HTR-8/SVneo (cell line): ENCODE measurements at places on chromosomes 16 and 17.
A peak's percentile ranks its signal among the peaks of the same experiment; 100 is the strongest.

- no peak for DNase-seq
Observed at GRCh38 chr16:67190448-67191399, 788 bp upstream of the EXOC3L1 start.

DNA sequence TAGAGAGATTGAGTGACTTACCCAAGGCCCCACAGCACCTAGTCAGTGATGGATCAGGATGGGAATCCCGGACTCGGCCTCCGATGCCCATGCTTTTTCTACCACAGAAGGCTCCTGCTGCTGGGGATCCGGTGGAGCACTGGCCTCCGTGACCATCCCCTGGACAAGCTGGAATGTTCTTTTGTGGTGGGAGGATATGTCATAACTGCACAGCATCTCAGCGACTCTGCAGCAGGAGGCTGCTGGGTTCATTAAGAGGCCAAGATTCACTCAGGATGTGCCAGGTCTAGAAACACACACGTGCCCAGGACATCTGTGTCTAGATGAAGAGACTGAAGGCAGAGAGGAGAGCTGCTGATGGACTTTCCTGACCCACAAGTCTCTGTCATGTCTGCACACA is 34.7 kb upstream of the NGFR start:
- no peak for DNase-seq

- DNase-seq: no peak
Observed at GRCh38 chr17:60161598-60162330, 12.0 kb downstream of the CA4 start.

- DNase-seq: no peak
Observed at GRCh38 chr16:60438894-60439293, 1597.3 kb downstream of the CDH8 start.

GRCh38 chr16:2214719-2214968 is at the start of gene PGP:
Gene PGP (minus strand): TSS chr16:2214840. CDS start chr16:2214777, 63 bp downstream.
- no peak for DNase-seq

DNA sequence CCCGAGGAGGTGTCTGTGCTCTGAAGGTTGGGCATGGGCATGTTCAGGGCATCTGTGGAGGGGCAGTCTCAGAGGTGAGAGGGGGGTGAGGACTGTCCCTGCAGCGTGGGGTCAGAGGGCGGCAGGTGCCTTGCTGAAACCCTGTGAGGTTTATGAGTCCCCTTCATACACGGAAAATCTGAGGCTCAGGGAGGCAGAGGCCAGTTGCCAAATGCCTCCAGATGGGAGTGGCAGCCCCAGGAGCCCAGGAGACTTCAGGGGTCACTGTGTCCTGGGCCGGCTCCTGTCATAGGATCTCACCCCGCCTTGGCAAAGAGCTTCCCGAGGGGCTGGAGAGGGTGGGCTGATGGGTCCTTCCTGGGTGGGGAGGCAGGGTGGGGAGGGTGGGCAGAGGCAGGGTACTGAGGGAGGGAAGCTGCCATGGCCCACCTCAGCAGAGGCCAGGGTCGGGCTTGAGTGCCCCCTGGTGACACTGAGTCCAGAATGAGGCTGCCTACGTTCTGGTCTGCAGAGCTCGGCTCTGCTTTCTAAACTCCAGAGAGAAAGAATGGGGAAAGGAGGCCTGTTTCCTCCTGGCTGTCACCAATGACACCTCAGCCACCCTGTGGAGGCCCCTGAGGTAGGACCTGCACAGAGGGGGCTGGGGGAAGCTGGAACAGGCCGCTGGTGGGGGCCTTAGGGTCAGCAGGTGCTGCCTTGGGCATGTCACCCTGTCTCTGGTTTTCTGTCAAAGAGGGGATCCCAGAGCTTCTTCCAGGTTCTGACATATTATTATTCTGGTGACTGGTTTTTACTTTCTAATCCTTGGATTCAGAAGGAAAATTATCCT is 1.1 kb downstream of the LGALS9 start:
- no peak for DNase-seq

DNA sequence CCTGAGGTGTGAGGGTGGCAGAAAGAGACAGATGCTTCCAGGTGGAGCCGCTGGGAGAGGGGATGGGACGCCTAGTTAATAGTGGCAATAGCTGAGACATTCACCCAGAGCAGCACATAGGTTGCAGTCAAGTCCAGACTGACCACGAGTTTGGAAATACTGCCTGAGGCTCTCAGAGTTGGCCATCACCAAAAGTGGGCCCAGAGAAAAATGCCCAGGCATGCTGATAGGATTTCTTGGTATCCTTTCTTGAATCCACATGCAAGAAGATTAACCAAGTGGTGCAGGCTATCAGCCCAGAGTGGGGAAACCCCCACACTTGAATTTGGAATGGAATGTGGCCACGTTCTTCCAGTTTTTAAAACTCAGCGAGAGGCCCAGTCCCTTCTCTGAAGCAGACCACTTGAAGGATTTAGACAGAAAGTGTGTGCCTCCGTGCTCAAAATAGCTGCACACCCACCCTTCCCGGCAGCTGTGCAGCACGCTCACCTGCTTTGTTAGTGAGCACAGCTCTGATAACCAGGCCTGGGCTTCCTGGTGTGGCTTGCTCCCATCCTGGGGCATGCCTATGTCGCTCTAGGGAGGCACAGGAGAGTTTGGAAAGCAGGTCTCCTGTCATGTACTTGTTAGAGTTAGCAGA is 35.7 kb downstream of the PLD6 start:
- no peak for DNase-seq

DNA sequence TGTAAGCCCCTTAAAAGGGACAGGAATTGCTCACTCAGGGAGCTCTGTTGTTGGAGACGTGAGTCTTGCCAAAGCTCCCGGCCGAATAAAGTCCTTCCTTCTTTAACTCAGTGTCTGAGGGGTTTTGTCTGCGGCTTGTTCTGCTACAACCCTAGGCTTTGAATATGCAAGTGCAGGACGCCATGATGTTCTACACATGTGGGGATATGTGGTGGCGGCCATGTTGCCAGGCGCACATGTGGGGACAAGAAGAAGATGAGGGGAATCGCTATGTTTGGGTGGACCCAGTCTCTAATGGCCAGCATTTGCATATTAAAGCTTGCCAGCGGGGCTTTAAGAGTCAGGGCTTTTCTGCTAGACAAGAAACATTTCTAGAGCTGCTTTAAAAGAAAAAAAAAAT is 96.8 kb upstream of the CA10 start:
- no peak for DNase-seq

DNA sequence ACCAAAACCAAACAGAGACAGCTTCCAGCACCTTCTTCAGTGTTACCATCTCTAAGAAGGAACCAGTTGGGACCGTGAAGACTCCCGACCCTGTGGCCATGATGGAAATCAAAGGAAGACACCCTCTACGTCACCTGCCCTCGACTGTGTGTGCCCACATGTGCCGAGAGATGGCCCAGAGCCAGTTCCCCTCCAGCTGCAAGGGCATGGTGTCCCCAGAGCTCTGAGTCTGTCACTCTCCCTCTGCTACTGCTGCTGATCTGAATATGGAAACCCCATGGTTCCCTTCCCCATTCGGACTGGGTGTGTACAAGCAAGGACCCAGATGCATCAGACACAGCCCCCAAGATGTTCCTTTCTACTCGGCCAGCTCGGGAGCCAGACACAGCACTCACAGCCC is 76.4 kb downstream of the SOCS1 start:
- no peak for DNase-seq

DNA sequence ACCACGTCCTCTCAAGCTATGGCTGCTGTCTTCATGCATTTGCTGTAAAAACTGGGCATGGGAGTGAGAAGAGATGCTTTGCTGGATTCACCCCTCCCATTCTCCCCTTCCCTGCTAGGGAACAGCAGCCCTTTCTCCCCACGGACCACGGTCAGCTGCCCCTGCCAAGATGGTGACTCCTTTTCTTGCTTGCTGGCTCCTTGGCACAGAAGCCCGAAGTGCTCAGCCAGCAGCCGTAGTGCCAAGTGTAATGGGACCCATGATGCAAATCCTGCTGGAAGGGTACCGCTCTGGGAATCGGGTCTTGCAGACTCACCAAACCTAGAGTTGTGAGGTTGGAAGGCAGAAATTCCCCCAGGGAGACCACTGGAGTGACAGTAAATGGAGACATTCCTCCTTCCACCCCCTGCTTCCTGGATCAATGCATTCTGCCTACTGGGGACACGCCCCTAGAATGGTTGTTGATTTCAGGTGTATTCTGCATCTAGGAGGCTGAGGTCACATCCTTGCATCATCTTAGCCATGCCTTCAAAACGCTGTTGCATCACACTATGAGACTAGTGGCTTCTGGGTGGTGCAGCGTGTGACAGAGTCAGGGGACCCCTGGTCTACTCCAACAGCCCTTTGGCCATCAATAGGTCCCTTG is 63.0 kb upstream of the CBX4 start:
- no peak for DNase-seq

- peak; percentile 67 for DNase-seq
Observed at GRCh38 chr17:7177954-7178477, 1.2 kb downstream of the ASGR1 start.

DNA sequence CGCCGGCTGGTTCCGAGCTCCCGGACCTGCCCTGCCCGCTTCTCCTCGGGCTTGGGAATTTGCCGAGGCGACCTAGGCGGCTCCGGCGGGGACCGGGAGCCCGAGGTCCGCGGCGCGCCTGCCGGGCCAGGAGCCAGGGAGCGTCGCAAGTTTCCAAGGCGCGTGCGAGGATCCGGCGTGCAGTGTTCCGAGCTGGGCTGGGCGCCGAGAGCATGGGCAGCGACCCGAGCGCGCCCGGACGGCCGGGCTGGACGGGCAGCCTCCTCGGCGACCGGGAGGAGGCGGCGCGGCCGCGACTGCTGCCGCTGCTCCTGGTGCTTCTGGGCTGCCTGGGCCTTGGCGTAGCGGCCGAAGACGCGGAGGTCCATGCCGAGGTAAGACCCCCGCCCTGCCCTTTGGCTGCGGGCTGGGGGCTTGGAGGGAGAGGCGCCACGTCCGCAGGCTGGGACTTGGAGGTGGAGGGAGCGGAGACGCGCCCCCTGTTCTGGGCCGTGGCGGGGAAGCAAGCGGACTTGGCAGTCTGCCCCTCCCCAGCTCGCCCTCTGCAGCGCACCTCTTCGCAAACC is 668 bp downstream of the MMP15 start:
- peak; percentile 41 for DNase-seq

DNA sequence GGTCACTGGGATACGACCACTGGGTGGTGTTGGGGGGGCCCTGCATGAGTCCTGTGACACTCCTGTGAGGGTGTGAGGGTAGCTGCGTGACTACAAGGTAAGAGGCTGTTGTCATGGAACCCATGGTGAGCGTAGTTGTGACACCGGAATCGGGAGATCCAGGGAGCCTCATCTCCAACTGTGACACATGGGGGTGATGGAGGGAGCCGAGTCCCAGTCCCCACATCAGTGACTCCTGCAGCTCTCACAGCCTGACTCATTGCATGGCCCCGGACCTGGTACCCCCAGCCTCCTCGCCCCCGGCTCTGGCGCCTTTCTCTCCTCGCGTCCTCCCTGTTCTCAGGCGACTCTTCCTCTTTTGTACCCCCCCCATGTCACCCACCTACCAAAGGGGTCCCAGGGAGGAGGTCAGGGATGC is 14.2 kb downstream of the CDH16 start:
- DNase-seq: no peak

DNA sequence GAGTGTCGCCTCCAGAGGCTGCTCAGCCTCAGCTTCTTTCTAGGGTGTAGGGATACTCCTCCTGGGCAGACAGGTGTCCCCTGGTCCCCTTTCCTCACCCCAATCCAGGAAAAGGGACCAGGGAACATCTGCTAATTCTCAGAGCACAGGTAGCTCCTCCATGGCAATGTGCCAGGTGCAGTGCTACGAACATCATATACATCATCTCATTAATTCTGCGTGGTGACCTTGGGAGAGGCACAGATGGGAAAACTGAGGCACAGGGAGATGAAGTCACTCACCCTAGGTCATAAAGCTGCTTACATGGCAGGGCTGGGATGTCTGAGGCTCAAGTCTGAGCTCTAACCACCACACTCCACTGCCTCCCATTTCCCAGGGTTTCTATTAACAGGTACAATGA is 11.7 kb downstream of the HDAC5 start:
- DNase-seq: no peak

DNA sequence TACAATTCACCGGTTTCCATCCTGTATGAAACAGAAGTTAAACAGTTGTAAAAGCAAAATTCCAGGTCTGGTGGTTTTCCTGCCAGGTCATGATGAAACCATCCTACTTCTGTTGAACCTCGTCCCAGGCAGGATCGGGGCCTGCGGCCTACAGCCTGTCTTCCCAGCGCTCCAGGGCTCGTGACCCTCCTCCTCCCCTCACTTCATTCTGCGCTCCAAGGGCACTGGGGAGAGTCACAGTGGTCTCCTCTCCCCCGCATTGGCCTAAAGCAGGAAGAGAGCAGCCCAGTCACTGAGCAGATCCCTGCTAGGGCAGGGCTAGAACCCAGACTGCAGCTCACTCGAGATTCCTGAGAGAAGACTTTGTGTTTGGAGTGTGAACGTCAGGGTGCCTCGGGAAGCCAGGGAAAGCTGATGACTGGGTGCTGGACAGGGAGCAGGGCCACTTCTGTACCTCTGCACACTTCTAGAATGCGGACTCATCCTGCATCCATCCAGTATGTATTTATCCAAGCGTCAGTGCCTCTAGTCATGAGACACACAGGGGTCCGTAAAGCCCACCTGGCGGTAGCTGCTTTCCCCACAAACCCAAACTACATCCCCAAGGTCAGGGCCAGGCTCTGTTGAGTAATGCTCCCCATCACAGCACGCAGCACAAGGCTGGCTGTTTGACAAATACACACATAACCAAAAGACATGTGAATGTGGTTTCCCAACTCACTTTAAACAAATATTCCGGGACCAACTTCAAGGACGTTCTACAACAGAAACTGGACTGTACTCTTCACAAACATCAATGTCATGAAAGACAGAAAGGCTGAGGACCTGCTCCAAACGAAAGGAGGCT is 1.7 kb upstream of the ITGAE start:
- peak; percentile 43 for DNase-seq

GRCh38 chr17:36705874-36706731 is 104.7 kb downstream of the MRM1 start:
- DNase-seq: peak; percentile 77

GRCh38 chr17:76529224-76530094 is 8.1 kb downstream of the CYGB start:
- no peak for DNase-seq

DNA sequence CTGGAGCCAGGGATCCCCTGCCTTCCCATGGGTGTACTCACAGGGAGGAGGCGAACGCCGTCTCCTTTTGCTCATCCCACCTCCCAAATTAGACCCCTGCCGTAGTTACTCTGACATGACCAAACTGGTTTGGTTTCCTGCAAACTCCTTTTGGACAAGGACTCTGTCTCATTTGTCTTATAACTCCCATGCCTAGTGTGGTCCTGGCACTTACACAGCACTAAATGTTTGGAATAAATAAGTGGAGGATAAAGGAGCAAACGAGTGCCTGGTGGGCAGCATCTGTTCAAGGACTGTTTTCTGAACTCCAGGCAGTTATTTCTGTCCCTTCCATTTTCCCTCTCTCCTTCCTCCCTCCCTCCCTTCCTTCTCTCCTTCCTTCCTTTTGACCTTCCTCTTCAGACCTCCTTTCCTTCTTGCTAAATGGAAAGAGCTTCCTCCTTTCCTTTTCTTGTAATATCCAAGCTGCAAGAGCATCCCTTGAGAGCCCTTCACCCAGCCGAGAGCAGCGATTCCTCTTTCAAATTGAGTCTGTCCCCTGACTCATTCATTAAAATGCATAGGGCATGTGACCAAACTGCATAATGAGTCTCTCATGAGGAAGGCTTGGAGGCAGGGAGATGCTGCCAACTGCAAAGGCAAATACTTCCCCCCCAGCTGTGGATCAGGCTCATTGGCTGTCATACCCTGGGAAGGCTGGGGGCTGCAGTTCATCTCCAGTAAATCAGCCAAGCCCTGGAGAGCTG is 36.8 kb downstream of the CHD9 start:
- DNase-seq: no peak

- DNase-seq: no peak
Observed at GRCh38 chr16:11264155-11264832, 4.8 kb downstream of the TNP2 start.

GRCh38 chr17:1847191-1847590 is 17.4 kb downstream of the RPA1 start:
- no peak for DNase-seq
